Stimulated activated CD4-positive, alpha-beta T cell treated with anti-CD3 and anti-CD28 coated beads, Interleukin-4, amount 100 ng/mL, for 1 hour (primary cell): ENCODE measurements at places on chromosomes 7 and 10.

- peak; percentile 89 for DNase-seq
These were observed at the start of gene FOXK1 for GRCh38 chr7:4681886-4682620. Gene FOXK1, plus strand, starts transcription at chr7:4682295. Its CDS starts 14 bp downstream, at chr7:4682309.

- DNase-seq, result no peak
These were observed 588.5 kb downstream of the TNS3 start for GRCh38 chr7:46993396-46993795.

DNA sequence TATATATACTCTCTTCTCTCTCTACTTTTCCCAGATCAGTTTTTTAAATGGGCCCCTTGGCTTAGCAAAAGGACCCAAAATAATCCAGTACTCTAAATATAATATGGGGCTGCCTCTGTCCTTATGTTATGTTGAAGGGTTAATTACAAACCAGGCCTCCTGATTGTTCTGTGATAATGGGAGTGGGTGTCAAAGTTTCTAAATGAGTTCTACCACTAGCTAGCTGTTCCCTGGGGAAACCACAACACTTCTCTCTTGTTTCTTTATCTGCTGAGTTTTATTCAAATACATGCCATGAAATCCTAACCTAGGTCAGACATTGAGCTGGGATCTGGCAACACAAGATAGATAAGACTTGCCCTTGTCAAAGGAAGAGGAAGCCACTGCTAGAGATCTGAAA, 3.8 kb downstream of the HTR5A start:
- DNase-seq, result no peak

DNA sequence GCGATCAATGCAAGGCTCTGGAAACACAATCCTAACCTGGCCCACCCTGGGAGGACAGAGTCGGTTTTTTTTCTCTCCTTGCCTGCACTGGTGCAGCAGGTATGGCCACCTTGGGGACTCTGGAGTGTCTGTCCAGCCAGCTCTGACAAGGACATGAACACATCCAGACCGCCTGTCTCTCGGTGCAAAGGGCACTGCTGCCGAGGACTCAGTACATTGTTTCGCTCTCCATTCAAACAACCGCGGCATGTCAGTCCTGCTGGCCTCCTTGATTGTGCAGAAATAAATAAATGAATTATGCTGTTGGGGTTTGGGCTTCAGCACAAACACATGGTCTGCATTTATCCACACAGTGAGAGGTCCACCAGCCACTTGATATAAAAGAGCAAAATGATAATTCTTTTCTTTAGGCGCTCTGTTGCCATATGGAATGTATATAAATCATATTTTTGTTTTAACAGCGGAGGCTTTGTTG, 565.2 kb downstream of the KCNMA1 start:
- no peak for DNase-seq

DNA sequence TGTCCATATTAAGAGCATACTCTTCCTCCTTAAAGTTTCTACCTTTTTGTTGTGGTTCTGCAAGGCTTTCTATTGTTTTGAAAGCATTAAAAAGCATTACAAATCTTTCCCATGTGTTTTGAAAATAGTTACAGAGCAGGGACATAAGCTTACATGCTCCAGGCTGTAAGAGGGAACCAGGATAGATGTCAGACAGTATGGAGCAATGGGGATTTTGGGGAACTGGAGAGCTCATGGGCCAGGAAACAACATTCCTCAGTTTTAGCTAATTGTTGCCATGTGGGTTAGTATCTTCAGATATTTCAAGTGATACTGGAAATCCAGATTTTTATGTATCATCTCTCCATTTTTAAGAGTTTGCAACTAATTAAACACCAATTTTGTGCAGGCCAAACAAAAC, 3.5 kb downstream of the MDFIC start:
- DNase-seq, result no peak

DNA sequence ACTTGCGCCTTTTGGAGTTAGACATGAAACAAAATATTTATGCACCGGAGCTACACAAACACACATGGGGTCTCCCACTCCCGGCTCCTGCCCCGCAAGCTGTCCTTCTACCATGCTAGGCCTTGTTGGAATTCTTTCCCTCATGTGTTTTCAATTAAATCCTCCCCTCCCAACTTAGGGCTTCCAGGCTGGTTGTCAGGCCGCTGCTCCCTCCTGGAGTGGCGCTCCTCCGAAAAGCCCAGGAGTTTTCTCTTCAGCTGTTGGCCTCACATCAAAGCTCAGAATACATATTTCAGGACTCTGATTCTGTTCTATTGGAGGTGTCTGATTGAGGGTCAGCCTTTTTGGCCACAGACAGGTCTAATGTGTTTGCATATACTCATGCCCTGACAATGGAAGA, 113.3 kb downstream of the FANK1 start:
- DNase-seq, result no peak

- DNase-seq, result no peak
These were observed 23.1 kb downstream of the GLRX3 start for GRCh38 chr10:130159192-130159794.

DNA sequence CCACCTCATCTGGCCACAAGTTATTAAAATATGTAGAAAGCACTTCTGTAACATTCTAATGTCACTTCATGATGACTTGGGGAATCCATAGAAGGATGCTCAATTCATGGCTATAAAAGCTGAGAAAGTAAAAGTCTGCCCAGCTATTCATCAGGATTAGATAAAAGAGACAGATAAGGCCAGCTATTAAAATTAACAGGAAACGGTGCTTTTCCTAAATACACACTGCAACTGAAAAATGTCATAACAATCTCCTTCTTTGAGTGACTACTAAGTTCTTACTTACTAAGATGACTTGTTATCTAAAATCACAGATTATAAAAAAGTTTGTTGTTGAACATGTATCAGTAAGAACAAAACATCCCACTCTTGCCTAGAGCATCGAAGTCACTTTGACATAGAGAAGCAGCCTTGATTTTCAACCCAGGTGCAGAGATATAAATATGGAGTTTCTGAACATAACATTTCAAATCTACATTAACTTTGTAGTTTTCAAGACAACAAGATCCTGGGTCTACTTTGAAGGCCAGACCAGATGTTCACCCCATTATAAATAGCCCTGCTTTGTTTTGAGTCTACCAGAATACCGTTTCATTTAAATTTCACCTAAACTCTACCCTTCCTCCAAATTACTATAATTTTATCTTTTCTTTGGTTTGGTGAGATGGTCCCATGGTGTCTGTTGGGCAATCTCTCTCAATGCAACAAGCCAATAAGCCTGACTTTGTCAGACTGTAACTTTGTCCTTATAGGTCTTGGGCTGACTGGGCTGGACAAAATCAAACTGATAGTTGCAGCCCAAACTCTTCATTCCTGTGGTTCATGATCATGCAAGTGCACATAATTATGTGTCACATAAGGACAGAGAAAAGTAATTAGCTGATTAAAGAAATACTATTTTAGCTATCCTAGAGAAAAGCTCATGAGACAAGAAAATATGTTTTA, 24.0 kb downstream of the HYCC1 start:
- DNase-seq, result no peak
